ENCODE measurements at places on chromosomes 16 and 17. TPM values are rescaled to one million over a fixed set of nuclear protein-coding genes. Genes with fewer than 3 reads are reported as not detected.

DNA sequence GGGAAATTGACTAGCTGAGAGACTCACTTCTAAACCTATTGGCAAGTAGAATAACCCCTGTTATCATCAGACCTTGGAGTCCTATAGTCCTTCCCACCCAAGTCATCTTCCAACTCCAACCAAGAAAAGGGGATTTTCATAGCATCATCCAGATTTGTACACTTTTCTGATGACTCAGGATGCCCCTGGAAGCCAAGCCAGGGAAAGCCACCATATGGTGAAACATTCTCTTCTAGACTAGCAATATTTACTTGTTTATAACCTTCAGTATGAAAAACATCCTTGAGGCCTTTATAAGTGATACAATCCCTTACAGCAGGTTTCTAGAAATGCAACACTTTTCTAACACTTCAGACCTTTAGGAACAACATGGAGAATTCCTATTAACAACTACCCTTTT lies 618.8 kb upstream of the CDH11 start:
- DNase-seq, result no peak

GRCh38 chr17:17751489-17752088 lies 70.3 kb downstream of the RAI1 start:
- DNase-seq, result no peak

DNA sequence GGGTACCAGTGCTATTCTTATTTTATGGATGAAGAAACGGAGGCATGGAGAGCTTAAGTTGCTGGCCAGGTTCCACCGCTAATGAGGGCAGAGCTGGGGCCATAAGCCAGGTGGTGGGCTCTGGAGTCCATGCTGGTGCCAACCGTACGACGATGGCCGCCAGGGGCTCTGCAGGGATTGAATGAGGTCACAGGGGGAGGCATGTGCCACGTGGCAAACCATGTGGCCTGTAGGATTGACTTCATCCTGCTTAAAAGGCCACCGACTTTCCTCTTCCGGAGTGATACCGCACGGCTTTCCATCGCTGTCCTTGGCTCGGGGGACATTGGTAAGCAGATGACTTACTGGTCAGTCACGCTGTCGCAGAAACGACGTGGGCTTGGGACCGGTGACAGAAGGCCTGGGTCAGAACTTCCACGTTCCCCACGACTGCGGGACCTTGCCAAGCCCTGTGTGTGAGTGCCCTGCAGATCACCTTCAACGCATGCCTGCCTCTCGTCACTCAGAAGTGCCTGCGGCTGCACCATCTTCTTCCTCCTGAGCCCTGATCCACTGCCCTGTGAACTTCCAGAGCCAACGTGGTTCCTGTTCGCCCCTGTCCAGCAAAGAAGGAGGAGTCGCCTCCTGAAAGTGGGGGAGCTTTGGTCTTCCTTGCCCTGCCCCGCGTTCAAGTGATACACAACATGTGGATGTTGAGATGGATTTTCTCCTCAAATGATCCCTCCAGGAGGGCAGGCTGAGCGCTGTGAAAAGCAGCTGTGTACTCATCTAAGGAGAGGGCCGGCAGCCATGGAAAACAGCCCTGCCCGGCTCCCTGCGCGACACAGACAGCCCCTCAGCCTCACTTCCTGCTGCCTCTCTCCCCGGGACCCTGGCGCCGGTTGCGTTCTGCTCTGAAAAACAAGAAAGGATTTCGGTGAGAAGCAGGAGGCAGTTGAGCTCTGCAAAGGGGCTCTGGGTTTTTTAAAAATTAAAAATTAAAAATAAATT lies 176.7 kb downstream of the C16orf95 start:
- DNase-seq, result no peak

DNA sequence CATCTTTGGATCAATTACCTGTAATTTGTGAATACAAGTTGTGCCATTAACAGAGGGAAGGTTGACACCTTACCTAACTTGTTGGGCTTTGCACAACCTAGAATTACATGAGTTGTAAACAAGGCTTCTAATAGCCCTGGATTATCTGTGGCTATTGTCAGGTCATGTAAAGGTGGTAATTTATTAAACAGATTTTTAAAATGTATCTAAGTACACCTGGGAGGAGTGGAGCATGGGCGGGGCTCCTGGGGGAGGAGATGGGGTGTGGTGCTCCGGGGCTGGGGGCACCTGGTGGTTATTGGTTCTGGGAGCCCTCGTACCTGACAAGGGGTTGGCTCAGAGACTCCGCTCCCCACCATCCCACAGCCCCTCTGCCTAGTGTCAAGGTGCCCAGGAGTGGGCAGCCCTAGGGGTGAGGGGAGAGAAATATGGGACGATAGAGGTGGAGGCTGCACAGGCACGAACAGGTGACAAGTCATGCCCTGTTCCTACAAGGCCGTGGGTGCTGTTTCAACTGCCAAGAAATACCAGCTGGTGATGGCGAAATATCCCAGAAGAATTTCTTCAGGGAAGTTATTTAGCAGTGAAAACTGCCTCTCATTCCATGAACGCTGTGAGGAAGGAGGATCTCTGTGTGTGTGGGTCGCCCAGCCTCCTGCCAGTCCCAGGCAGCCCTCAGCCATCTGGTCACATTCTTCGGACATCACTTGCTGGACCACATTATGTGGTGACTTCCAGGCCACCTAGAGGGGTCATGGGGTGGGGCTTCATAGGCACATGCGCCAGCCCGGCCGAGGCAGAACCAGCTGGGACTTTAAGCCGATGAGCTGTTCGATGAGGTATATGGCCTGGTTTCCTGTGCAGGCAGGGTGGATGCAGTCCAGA lies 55.5 kb upstream of the IRX3 start:
- DNase-seq, result no peak

DNA sequence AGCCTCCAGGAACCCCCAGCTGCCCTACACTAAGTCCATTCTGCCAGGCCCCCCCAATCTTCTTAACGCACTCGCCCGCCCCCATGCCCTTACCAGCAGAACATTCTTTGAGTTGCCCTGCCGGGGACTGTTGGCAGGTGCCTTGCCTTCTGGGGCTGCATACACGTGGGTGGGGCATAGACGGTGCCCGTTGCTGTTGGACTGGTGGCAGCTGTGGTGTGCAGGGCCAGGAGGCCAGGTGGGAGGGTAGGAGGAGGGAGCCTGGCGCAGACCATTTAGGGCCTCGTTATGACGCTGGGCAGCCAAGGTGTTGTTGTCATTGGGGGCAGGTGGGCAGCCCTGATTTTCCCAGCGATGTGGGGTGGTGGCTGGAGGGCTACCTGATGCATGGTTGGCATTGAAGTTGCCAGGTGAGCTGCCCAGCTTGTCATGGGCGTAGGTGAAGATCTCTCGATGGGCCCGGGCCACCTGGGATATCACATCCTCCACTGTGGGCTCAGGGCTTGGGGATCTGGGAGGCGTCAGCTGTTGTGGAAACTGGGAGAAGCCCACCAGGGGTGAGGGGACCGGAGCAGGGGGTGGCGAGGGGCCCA lies 4.9 kb downstream of the NR1D1 start:
- DNase-seq, result peak; percentile 53

- peak; percentile 24 for DNase-seq
Observed at GRCh38 chr17:30716461-30717290, 107.8 kb downstream of the CRLF3 start.

DNA sequence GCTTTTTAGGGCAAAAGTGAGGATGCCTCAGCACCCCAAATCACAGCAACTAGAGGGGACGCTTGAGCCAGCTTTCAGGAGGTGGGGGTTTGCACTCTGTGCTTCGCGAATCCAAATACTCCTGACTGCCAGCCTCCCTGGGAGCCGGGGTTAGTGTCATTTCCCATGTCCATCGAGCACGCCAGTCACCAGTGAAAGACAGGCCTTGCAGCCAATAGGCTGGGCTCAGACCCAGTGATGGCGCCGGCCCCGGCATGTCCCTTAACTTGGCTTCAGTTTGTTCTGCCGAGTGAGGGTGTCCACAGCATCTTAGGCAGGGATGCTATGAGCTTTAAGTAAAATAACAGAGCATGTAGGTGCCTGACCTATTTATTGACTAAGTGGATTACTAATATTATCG lies 50.9 kb upstream of the CDC42EP4 start:
- peak; percentile 30 for DNase-seq

- peak; percentile 71 for DNase-seq
Observed at GRCh38 chr17:29565643-29566472, 979 bp downstream of the ABHD15 start.

DNA sequence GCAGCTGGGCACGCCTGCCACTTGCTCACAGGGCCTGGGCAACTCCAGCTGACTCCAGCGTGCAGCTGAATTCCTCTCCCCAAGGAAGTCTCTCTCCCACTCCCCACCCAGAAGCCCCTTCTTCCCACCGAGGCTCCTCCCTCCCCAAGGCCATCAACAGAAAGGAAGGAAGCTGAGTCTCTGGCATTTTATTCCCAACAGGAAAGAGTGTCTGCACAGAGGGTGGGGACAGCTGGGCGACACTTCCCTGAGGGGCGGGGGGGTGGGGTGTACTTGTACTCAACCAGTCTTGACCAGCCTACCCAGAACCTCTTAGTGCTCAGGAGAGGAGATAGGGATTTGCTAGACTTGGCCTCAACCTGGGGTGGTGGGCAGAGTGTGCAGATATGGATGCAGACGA lies at the start of gene EXOC3L1:
EXOC3L1 (minus strand) TSS at position 96 of the 400 bp plus-strand sequence. CDS start 460 bp downstream, outside the sequence.
- no peak for DNase-seq

DNA sequence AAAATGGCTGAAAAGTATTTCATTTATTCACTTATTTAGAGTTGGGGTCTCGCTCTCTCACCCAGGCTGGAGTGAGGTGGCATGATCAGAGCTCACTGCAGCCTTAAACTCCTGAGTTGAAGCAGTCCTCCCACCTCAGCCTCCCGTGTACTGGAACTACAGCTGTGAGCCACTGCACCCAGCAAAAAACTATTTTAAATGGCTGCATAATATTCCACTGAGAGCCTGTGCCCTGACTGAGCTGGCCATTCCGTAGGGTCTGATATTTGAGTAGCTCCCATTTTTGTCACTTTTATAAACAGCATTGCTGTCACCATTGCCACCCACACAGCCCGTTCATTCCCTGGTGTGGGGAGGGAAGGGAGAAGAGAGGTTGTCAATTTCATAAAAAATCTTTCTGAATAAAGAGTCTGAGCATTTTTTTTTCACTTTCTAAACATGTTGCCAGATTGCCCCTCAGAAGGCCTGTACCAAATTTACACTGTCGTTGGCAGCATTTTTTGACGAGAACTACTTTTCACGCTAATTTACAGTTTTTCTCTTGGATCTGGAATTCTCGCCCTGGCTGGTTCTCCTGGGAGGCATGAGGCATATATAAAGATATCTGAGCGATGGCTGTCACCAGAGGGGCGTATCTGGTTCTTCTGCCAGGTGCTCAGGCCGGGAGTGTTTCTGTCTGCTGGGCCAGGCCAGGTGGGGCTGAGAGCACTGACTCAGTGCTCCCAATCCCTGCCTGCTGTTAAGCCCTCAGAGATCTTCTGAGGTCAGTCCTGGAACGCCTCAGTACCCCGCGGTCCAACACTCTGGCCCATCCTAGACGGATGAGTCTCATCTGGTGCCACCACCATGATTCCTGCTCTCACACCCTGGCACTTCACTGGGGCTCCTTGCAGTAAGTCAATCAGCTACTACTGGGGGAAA lies 7.2 kb upstream of the KIFC3 start:
- DNase-seq, result no peak

DNA sequence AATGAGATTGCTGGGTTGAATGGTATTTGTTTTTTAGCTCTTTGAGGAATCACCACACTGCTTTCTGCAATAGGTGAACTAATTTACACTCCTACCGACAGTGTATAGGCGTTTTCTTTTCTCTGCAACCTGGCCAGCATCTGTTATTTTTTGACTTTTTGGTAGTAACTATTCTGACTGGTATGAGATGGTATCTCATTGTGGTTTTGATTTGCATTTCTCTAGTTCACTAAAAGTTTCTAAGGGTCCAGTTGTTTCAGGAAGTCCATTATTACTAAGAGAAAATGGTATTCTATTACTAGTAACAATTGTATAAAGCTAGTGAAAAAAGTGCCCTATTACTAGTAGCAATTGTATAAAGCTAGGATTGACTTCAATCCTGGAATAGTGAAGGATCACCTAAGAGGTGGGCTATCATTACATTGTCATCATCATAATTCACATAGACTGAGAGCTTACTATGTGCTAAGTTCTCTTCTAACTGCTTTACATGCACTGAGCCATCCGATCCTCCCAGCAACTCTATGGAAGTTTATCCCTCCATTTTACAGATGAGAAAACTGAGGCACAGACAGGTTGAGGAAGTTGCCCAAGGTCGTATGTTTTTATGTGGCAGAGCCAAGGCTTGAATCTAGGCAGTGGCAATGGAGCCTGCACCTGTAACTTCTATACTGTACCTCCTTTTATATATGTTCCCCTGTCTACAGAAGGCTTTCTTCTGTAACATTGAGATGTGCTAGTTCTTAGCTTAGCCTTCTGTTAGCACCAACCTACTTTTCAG lies 13.4 kb upstream of the SMIM36 start:
- no peak for DNase-seq

GRCh38 chr17:41679740-41680425 lies 8.8 kb upstream of the EIF1 start:
- no peak for DNase-seq

DNA sequence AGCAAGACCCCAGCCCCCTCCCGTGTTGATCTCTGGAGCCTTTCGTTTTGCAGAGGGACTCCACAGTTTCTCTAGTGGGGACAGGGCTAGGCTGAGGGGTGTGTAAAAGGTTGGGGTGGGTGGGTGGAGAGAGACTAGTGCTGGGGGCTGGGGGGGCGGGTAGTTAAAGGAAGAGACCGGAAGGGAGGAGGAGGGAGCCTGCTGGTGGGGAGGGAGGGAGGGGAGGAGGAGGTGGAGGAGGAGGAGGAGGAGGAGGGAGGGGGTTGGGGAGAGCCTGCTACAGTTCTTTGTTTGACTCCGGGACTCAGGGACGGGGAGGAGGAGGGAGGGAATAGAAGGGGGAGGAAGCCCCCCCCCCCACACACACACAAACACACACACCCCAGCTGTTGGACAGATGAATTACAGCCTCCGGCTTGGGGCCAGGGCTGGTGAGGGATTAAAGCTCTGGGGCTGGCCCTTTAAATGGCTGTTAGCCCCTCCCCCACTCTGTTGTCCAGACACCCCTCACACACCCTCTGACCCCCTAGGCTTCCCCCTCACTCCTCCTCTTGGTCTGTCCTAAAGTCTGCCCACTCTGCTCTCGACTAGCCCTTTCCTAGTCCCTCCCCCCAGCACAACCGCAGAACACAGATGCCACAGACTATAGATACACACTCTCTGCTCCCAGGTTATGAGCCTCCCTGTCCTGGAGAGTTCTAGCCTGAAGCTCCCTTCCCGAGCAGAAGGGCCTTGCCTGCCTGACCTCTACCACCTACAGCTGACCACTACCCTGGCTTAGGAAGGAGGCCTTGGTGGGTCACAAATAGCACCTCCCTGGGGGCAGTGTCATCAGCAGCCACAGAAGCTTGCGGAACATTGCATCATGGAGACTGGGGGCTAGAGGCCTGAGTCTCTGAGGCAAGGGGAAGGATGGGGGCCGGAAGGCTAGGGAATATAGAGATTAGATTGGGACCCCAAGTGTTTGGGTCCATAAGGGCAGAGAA lies 4.4 kb downstream of the KDM6B start:
- DNase-seq, result no peak

Gene KRTAP4-9
- not detected for total RNA-seq

Gene CCL7
- not detected for total RNA-seq

Gene KRTAP4-5
- not detected for total RNA-seq

Gene YWHAE
- 613 TPM for total RNA-seq

Gene SGCA
- total RNA-seq, result 135 TPM

Gene CCL16
- total RNA-seq, result not detected

Gene CA4
- total RNA-seq, result 15.1 TPM

Gene NUBP1
- total RNA-seq, result 41.4 TPM

Data from Right ventricle myocardium superior (tissue), 1 donor.